CD4-positive, alpha-beta T cell treated with Interleukin-6 at 100 ng/mL for 8 hours (primary cell): ENCODE measurements at places on chromosomes 2 and 18.

GRCh38 chr2:180669016-180669415 lies 311.4 kb upstream of the UBE2E3 start:
- no peak for DNase-seq

- no peak for DNase-seq
Measured at GRCh38 chr2:66803726-66804125, 368.8 kb downstream of the MEIS1 start.

DNA sequence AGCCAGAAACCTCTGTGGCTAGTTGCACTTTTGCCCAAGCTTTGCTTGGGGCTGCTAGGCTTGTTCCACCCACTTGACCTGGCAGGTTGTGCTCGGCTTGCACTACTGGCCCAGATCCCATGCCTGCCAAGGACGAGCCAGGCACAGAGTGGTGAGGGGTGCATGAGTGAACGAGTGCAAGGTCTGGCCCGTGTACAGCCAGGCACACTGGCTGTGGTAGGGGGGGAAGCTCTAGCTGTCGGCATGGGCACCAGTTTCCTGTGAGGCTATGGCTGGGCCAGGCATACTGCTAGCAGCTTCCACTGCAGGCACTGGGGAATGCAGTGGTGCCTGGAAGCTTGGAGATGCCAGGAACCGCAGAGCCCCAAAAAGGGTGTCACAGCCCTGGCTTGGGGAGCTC lies 210.4 kb downstream of the AKAIN1 start:
- no peak for DNase-seq

DNA sequence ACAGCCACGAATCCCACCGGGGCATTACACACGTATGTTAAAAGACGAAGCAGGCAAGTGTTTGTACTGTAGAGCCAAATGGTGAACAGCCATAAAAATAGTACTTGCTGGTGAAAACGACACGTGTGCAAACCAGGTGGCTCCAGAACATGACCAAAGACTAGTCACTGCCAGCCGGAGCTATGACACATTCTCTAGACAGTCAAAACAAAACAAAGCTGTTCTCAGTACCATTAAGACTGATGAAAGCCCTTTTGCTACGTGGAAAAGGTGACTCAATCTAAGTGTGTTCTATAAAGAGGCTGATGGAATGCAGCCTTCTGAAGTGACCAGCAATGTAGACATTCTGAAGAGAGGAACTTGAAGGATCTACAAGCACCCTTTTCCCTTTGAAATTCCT lies 367.7 kb upstream of the NETO1 start:
- no peak for DNase-seq

GRCh38 chr18:47543080-47543479 lies 291.6 kb upstream of the SKOR2 start:
- no peak for DNase-seq

- DNase-seq: no peak
Measured at GRCh38 chr2:133485868-133486267, 82.4 kb downstream of the NCKAP5 start.

DNA sequence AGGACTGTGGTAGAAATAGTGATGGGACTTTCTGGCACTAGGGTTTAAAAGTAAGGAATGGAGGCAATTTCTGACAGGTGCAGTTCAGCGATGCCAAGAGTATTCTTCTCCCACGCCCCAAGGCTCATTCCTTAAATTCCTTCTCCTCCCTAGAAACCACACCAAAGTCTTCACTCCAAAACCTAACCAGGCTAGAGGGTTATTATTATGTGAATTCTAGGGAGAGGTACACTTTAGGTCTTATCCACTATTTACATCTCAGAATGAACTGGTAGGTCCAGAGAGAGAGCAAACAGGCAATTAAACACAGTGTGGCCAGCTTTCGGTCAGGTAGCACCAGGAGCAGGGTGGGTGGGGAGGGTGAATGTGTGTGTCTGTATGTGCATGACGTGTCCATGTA lies 11.4 kb downstream of the IL1F10 start:
- no peak for DNase-seq

GRCh38 chr2:88092773-88093172 lies 25.1 kb downstream of the SMYD1 start:
- DNase-seq: no peak

DNA sequence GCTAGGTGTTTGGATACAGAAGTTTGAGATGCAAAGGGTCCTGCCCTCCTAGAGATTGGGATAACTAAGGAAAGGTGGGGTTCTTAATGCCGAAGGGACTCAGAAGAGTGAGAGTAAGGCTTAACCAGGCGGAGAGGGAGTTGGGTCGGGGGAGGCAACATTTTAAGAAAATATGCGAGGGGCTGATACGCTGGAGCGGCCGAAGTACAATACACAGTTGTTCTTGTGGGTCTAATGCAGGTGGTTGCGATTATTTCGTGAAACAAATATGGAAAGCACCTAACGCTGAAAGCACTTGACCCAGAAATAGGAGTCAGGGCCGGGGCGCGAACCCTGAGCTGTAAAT lies 344 bp upstream of the MRPL33 start:
- no peak for DNase-seq

DNA sequence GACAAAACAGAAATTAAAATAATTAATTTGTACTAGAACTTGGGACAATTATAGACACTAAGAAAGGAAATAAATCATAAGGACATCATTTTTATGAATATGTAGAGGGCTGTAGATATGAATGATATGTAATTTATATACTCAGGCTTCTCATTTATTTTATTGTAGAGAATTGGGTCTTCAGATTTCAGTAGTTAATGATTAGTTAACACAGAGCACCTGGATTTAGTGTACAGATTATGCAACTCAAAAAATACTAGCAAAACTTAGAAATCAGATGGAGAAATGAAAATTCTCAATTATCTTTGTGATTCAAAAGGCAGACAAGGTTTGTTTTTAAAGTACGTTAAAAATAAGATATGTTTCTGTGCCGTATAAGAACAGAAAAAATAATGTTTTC lies 1311.7 kb upstream of the SLC39A10 start:
- DNase-seq: no peak
